ENCODE measurements at places on chromosomes 1 and 21.

DNA sequence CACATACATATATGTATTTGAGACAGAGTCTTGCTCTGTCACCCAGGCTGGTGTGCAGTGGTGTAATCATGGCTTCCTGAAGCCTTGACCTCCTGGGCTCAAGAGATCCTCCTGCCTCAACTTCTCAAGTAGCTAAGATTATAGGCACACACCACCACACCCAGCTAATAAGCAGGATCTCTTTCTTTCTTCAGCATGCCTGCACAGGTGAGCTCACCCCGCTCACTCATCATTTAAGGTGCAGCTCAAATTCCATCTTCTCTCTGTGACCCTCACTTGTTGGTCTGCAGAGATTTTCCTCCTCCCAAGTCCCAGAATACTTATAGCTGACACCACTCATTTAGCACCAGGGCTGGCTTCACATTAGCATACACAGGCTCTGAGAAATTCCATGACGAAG, 209.1 kb upstream of the MAP1LC3C start:
- no peak for DNase-seq

DNA sequence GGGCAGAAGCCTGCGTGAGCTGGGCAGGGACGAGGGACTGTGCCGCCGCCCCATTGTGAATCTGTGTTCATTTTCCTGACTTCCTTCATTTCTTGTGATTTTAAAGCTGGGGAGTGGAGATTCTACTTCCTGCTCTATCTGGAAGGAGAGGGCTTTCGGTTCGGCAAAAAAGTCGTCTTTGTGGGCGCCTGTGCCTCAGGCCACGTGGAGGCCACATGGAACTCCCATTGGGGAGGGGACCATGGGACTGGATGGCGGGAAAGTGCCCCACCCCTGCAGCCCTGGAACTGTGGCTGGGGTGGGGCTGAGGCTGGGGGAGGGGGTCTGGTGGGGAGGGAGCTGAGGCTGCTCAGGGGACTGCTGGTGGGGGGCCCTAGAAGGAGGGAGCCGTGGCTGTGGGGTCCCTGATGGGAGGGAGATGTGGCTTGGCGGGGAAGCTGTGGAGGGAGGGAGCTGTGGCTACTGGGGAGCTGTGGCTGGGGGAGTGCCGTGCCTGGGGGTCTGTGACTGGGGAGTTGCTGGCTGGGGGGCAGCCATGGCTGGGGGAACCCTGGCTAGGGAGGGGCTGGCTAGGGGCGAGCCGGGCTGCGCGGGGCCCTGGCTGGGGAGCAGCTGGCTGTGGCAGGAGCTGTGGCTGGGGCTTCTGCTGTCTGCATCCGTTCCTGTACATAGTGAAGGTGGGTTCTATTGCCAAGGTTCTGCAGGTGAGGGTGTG, 31.5 kb downstream of the COL18A1 start:
- no peak for DNase-seq

DNA sequence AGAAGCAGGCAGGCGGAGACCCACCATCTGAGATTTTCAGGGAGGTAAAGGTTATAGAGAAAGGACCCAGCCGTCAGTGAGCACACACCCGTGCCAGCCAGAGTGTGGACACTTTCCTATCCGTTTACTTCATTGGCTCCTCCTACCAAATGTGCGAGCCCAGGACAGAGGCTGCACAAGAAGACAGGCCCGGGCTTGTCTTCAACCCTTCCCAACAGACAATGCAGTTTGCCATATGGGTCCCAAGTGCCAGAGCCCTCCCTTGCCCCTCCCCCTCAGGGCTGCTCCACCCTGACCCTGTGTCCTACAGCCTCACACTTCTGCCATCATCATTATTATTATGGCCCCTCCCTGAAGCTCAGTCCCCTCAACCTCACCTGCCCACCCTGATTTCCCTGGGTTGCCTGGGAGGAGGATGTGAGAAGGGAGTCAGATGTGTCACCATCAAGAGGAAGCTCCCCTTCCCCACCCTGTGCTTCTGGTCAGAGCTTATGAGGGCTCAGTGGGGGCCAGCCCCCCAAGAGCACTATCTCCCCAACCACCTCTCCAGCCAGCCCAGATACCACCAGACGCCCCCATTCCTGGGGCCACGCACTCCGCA, 9.4 kb downstream of the LAPTM5 start:
- no peak for DNase-seq

GRCh38 chr1:32487182-32487581, 22.3 kb downstream of the ZBTB8B start:
- no peak for DNase-seq

Data from AG04449 (cell line).